ENCODE measurements at places on chromosomes 5 and 9.

DNA sequence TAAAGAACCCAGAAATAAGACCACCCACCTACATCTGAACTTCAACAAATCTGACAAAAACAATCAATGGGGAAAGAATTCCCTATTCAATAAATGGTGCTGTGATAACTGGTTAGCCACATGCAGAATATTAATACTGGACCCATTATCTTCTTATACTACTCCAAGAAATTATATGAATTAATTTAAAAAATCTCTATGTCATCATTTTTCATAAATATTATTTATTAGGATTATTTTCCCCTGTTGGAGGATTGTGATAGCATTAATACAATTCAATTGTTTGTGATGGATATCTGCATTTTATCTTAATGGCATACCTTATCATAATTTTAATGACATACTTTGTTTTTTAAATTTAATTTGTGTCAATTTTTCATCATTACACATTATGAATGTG lies 682.2 kb upstream of the CTNND2 start:
- no peak for DNase-seq

DNA sequence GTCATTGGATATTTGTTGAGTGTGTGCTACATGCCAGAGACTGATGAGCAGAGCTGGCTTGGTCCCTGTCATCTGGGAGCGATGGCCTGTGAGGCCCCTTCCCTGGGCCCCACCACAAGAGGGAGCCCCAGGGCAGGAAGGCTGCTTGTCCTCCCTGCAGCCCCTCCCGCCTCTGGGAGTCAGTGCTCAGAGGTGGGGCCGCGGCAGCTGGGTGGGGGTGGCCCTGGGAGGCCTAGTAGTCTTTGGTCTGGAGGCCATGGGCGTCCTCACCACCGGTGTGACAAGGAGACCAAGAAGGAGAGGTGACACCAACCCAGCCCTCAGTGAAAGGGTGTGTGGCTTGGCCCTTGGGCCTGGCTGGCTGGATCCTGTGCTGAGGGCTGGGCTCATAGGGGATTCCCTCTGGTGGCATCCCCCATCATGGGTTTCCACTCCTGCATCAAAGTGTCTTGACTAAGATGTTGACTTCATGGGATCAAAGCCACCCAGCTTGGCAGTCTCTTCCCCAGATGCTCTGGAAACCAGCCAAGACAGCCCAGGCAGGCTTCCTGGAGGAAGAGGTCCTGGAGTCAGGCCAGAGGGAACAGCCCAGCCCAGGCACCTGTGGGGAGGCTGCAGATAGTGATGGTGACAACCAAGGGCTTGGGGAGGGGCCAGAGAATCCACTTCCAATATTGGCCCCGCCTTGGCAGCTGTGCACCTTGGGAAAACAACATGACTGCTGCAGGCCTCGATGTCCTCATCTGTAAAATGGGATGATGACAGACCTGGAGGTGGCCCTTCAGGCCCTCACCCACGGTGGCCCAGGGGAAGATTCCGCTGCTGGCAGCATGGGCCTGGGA lies 166.7 kb downstream of the GAPVD1 start:
- peak; percentile 21 for DNase-seq

- DNase-seq: no peak
These were observed 215.8 kb downstream of the EPB41L4A start for GRCh38 chr5:112203229-112203628.

GRCh38 chr5:94103514-94104245 lies 362.3 kb upstream of the POU5F2 start:
- no peak for DNase-seq

GRCh38 chr9:104313396-104314110 lies 190.5 kb upstream of the OR13F1 start:
- DNase-seq: no peak

GRCh38 chr5:143231973-143232812 lies 171.3 kb downstream of the NR3C1 start:
- DNase-seq: no peak

DNA sequence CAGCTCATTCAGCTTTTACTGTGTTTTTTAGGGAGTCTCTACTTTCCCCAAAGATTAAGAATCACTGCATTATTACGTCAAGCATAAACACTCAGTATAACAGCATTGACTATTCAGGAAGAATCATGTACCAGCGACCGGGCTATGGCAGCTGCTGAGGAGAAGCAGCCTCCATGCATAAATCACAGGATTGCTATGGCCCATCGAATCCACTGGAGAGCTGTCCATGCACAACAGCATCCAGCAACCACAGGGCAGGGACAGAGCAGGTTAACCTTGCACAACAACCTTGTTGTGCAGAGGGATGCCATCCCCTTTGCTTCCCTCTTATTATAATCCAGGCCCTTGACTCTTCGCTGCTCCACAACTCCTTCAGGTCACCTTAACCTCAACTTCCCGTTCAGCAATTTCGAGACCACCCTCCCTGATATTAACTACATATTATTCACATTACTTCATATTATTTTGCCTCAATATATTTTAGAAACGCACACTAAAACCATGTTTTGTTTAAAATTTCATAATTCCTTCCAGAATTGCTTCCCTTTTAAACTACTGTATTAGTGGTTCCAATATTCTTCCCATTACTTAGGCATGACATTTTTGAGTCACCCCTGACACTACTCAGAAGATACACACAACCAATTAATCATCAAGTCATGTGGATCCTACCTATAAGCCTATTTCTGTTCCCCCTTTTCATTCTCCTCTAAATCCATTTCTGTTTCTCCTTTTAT lies 991 bp downstream of the IARS1 start:
- no peak for DNase-seq

GRCh38 chr9:92949266-92949982 lies 2.1 kb downstream of the FGD3 start:
- no peak for DNase-seq

DNA sequence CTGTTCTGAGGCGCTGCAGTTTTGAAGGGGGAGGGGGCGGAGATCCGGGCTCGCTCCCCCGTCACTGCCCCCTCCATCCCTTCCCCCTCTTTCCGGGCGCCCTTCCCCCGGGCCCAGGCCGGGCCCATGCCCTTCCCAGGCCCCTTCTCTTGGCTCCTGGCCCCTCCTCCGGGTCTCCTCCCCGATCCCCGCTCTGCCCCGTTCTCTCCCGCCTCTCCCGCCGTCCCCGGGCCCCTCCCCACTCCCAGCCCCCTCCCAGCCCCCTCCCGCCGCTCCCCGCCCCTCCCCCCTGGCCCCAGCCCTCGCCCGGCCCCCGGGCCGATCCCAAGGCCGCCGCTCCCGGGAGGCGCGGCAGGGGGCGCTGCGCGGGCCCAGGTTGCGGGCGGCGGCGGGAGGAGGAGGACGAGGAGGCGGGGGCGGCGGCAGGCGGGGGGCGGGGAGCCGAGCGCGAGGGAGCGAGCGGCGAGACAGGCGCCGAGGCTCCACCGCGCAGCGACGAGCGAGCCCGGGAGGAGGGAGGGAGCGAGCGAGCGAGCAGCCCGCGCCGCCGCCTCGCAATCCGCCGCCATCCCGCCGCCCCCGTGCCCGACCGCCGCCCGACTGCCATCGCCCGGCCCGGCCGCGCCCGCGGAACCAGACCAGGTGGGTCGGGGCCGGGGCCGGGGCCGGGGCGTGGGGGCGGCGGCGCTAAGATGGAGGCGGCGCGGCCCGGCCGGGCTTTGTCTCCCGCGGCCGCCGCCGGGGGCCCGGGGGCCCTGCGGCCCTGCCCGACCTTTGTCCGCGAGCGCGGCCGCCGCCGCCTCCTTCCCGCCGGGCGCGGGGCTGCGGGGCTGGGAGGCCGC lies at the start of gene PRRC2B:
TSS of gene PRRC2B (plus strand) at position 465 of the 842 bp plus-strand sequence. CDS start 36,059 bp downstream, outside the sequence.
- DNase-seq: peak; percentile 42

- peak; percentile 18 for DNase-seq
These were observed 5.7 kb downstream of the TMC1 start for GRCh38 chr9:72526901-72527800.

DNA sequence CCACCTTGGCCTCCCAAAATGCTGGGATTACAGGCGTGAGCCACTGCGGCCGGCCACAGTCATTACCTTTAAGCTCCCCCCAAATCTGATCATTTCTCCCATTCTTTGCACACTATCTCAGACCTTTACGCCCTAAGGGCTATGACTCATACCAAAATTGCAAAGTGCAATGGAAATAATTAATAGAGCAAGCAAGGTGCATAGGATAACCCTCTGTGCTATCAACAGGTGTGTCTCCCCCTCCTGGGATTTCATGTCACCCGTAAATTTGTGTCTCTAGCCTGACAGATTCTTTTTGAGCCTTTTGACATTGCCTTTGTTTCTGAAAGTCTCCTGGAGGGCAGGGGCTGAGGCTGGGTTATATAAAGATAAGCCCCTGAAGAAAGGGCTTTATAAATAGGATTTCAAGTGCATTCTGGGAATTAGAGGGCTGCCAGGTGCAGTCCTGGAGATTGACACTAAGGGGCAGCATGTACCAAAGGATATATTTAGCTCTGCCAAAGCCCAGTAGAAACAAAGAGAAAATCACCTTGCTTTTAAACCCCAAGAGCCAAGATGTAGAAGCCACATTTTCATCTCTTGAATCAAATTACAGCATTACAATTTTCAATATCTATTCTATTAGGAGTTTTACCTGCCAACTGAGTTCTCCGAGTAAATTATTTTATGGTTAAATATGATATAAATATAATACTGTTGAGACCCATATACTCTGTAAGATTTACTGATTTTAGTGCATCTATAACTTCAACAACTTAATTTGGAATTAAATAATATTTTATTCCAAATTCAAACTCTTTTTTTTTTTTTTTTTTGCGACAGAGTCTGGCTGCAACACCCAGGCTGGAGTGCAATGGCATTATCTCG lies 18.2 kb downstream of the S100Z start:
- peak; percentile 66 for DNase-seq

DNA sequence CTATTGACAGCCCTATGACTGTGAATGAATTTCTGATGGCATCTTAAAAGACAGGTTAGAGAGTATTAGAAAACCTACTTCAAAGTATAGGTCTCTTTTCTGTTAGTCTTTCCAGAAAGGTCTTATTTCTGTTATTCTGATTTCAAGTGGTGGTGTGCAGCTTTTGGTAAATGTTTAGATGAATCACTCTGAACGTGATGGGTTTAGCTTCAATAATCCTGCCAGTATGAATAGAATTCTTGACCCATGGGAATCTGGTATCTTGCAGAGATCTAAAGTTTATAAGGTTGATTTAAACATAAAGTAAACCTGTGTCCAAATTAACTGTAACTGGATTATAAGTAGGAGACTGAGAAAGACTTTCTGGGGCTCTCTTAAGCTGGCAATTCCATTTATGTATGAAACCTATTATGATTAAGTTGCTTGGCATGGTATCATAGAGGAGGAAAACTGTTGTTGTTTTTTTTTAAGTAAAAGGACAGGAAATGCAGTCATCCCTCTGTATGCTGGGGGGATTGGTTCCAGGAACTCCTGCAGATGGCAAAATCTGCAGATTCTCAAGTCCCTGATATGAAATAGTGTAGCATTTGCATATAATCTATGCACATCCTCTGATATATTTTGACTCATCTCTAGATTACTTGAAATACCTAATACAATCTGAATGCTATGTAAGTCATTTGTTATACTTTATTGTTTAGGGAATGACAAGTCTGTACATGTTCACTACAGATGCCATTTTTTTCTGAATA lies 77.0 kb upstream of the ADAMTS19 start:
- no peak for DNase-seq

DNA sequence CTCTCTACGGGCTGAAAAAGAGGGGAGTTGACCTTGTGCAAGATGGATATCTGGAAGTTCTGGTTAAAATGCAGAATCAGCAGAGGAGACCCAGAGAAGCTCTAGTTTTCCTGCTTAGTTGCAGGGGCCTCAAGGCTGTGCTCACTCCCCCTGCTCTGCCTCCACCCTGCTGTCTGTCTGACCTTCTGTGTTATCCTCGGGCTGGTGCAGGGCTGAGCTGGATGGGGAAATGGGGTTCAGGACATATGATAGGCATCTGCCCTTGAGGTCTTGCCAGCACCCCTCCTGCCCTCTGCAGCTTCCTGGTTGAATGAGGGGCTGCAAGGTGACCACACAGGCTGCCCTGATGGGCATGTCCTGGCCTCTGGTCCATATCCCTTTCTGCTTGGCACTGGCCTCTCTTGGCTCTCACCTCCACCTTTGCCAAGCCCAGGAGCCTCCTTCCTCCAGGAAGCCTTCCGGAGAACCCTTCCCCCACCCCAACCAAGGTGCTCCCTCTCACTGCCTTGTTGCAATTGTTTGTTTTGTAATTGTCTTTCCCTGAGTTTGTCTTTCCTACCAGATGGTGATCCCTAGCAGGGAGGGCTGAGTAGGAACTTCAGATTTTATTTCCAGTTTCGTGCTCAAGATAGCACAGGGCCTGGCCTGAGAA lies 1.3 kb downstream of the TMEM268 start:
- no peak for DNase-seq

GRCh38 chr9:72363908-72364678 lies 915 bp downstream of the ZFAND5 start:
- peak; percentile 25 for DNase-seq

GRCh38 chr5:55816342-55816741 lies 34.8 kb upstream of the IL31RA start:
- DNase-seq: no peak

DNA sequence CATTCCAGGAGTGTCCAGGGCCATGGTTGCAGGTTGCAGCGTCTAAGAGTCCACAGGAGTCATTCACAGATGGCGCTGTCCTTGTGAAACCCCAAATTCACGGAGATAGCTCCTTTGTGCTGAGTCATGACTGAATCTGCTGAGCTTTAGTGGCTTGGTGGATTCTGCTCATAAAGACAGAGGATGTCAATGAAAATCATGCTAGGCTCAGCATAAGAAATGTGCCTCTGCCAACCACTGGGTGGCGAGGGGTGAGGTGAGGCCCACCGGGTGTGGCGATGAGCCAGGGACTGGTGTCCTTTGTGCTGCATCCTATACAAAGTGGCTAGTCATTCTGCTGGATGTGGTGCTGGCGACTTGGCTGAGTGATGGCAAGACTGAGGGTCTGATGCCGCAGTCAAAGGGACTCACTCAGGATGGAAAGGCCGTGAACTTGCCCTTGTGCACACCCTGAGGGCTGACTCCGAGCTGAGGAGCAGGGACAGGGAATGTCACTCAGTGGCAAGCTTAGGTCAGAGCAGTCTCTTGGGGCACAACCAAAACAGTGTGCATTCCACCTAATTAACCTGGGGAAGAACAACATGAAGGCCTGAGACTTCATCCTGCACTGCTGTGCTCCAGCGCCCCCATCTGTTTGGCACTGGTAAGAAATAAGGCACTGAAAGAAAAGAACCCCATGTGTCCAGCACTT lies 71.5 kb downstream of the DAP start:
- DNase-seq: no peak

DNA sequence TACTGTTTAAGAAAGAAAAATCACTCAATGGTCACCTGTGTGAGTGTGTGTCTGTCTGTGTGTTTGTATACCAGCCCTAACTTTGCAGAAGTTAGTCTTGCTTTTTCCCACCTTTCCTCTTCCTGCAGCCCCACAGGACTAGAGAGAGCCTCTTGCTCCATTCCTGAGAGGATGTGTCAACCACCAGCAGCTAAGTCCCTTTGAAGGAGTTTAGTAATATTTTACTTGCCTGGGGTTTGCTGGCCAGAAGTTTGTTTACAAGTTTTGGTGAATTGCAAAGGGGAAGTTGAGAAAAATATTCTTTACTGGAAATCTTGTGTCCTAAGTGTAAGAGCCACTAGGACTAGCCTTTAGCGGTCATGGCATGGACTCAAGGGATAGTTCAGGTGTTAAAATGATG lies 316.2 kb downstream of the BRINP1 start:
- no peak for DNase-seq

Data from AML-193 (cell line).